Naive thymus-derived CD4-positive, alpha-beta T cell (primary cell): ENCODE measurements at places on chromosomes 2 and 18. TPM values are rescaled to one million over a fixed set of nuclear protein-coding genes. Genes with fewer than 3 reads are reported as not detected.

Gene IL18RAP
- total RNA-seq: 0.30 TPM

Gene TUBA3D
- total RNA-seq: not detected

GRCh38 chr2:103335403-103335802 lies 573.6 kb downstream of the TMEM182 start:
- DNase-seq: no peak

DNA sequence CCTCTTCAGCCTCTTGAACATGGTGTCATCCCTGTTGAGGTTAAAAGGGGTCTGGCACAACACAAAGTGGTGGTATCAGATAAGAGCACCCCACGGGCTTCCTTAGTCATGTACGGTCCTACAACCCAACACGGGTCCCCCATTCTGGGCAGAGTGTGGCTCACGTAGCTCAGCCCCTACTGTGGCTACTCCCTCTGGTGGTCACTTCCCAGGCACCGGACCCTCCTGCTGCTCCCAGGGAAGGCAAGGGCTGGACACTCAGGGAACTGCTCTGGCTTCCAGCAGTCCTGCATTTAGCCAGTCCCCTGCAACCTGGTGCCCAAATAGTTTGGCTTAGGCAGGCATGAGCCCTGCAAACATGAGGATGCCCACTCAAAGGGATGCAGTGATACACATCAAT lies 58.6 kb downstream of the GALNT14 start:
- DNase-seq: no peak

- DNase-seq: no peak
Observed at GRCh38 chr2:103525756-103526155, 763.9 kb downstream of the TMEM182 start.

DNA sequence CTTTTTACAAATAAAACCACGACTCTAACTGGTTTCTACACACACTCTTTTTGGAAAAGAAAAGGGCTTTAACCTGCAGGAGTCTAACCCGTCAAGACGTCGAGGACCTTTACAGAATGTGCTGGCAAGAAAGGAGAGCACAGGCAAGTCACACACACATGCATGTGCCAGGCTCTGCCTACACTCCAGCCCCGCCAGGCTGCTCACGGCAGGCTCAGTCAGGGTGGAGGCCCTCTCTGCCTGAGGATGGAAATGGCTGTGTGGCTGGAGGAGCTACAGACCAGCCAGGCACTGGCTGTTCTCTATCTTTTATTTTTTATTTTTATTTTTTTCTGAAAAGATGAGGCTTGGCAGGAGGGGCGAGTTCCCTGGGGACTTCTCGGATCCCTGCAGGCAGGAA lies 10.2 kb downstream of the SIX3 start:
- DNase-seq: no peak

DNA sequence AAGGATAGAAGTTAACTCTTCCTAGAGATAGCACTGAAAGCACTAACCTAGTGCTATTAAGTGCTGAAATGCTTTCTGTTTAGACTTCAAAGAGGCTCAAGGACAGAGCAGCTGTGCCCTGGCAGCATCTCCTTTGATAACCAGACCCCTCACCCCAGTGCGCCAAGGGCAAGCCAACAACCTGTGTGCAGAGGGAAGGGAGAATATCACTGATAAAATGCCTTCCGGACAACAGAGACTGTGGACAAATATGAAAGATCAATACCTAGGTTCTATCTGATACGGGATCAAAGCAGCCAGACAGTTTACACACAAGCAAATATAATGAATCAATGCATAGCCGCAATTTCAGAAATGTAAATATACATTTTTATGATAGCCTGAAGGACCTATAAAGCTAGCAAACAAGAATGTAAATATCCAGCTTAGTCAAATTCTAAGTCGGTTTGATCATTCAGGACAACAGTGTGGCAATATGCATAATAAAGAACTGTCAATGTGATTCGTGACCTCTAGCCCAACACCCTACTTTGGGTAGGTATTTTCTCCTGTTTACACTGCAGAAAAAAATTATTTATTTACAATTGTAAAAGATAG lies 91.8 kb upstream of the RFX8 start:
- no peak for DNase-seq

DNA sequence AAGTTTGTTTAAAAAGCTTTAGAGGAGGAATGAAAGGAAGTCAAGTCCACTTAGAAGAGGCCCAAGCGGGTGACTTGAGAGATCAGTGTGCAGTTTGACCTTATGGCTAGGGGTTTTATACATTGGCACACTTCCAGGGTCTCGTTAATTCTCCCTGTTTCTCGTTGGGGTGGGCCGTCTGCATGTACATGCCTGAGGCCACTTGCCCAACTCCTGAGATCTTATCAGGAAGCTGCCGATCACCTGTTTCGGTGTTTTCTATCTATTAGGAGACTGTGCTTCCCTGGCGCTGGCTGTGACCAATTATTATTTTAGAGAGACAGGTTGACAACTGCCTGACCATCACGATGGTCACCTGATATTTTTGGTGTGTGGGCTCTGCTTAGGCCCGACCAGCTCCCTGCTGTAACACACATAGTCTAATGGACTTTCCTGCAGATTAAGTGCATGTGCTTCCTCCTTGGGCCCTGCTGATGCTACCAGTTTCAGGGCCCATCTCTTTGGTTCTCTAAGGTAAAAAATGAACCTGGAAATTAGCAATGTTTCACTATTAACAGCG lies 31.0 kb upstream of the MSH6 start:
- DNase-seq: no peak

Gene TMEM198
- total RNA-seq: 0.51 TPM

- no peak for DNase-seq
Observed at GRCh38 chr18:63779386-63779785, 4.2 kb downstream of the SERPINB7 start.
